Natural killer cell treated with Interleukin-12 subunit alpha and Interleukin-12 subunit beta and Interleukin-15 and Interleukin-18, amount 100 ng/mL, for 72 hours (primary cell): ENCODE measurements at places on chromosomes 7 and 10.

- peak; percentile 41 for DNase-seq
Observed at GRCh38 chr7:45594745-45595535, 20.8 kb downstream of the ADCY1 start.

- DNase-seq, result no peak
Observed at GRCh38 chr7:93145354-93145753, 2.8 kb downstream of the SAMD9L start.

DNA sequence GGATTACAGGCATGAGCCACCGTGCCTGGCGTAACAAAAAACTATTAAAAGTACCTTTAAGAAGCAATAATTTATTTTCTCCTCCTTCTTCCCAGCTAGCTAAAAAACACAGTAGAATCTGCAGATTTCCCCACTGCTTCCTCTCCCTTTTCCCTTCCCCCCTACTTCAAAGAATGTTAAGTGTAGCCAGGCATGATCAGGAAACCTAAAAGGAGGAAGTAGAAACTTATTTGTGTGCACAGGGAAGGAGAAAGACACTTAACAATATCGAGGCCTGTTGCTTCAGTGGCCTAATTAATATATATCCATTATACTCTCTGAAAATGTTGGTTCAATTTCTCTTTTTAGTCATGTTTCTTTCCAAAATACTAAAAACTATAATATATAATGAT lies 127.7 kb downstream of the NRBF2 start:
- no peak for DNase-seq

GRCh38 chr7:50358041-50358705 lies 53.7 kb downstream of the IKZF1 start:
- DNase-seq, result no peak

DNA sequence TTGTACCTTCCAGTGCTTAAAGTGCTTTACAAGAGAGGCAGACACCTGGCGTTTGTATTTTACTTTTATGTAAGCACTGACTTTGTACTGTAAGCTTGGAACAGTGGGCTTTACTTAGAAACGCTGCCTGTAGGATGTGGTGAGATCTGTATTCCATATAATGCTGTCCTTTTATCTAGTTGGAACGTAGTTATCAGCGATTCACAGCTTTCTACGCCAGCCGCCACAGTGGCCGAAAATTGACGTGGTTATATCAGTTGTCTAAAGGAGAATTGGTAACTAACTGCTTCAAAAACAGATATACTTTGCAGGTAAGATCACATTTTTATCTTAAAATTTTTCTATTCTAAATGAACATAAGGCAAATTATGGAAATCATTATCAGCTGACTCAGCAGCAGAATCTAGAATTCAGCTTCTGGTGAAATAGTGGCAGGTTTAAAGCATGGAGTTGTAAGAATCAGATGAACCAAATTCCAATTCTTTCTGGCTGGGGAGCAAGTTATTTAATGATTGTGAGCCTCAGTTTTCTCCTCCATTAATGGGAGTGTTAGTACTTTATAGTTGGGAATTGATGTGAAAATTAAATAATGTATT lies 91.5 kb downstream of the CUL1 start:
- DNase-seq, result no peak

GRCh38 chr10:5840314-5841307 lies 27.4 kb upstream of the GDI2 start:
- no peak for DNase-seq

DNA sequence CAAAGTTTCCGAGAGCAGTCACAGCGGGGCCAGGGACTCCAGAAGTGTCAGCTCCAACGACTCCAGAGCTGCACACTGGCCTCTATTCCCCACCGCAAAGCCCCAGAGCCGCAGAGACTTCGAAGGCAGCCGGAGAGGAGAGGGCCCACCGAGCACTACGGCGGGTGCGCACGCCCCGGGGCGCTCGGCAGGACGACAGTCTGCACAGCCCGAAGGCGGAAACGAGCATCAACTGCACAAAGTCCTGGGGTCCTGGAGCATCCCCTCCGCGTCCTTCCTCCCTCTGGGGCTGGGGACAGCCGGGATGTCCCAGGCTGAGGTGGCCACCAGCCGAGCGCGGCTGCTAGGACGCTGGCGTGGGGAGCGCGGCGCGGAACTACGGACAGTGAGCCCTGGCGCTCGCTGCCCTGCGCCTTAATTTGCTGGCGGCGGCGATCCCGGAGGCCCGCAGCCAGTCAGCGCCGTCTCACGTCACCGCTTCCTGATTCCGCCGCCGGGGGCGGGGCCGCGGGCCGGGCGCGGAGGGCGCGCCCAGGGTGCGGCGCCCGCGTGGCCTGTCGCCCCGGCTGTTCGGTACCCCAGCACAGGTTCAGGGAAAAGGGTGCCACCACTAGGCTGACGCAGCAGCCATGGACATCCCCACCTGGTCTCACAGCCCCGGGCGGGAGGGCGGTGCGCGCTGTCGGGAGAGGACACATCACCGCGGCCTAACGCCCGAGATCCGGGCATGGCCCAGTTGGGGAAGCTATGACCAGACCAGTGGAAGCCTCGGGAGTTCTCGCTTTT lies at the start of gene TBX20:
TBX20 (minus strand) TSS at position 391 of the 786 bp plus-strand sequence. CDS start 480 bp downstream, outside the sequence.
- no peak for DNase-seq

DNA sequence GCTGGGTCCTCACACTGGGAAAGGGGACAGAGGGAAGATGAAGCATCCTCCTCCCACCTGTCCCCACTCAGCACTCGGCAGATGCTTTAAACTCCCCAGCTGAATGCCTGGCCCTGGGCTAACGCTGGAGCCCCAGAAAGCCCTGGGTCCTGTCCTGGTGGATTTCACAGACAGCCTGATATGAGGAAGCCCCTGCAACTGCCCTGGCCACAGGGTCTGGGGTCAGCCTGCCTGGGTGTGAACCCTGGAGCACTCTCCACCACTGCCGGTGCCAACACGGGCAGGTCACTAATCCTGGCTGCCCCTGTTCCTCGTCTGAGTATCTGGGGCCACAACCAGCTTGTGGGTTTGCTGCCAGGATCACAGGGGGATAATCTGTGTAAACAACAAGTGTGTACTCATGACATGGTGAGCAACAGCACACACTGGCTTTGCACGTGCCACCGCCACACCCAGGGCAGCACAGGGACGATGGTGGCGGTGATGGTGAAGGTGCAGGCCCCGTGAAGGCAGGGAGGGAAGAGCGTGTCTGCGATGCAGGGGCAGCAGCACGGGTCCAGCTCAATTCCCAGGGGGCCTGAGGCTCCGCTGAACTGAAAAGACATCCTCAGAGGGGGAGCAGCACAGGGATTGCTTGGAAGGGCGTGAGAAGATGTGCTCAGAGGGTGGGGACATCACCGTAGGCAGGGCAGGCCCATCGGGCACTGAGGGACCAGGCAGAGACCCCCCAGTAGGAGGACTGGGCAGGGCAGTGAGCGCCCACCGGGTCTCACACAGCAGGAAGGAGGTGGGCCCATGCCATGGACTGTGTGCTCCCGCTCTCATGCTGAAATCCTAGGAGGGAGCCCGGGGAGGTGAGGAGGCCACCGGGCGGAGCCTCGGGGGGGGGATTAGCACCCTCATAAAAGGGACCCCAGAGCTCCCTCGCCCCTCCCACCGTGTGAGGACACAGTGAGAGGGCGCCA lies 238.7 kb downstream of the MAD1L1 start:
- DNase-seq, result no peak

DNA sequence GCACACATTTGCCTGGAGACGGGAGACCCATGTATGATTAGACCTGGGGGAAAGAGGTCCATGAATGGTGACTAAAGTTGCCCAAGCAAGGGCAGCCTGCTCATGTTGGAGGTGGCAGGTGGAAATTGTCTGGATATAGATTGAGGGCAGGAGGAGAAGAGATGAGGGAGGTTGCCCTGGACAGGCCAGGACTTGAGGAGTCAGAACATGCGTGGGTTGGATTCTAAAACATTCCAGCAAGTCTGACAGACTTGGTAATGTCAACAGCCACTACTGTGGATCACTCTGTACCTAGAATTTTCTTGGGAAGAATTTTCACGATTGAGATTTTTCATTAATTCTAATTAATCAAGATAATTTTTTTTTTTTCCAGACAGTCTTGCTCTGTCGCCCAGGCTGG lies 19.1 kb upstream of the SVOPL start:
- no peak for DNase-seq

DNA sequence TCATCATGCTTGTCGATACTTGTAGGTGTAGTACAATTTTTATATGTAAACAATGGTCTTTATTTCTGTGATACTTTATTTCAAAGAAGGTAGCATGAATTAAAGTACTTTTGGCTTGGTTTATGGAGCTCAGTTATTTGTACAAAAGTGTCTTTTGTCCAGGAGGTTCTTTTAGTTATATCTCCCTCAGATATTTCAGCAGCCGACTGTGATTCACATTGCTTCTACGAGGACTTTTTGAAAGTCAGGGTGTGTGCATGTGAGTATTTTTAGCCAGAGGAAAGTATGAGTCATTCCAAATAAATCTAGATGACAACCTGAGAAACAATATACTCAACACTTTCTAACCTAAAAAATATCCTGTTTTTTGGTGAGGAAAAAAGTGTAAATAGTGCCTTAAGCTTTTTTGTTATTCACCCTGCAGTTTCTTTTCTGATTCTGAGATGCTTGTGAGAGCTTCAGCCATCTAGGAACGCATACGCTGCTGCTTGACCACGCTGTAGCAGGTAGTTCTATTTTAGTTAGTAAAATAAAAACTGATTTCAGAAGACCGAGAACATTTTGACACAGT lies 595 bp upstream of the SUN1 start:
- no peak for DNase-seq

DNA sequence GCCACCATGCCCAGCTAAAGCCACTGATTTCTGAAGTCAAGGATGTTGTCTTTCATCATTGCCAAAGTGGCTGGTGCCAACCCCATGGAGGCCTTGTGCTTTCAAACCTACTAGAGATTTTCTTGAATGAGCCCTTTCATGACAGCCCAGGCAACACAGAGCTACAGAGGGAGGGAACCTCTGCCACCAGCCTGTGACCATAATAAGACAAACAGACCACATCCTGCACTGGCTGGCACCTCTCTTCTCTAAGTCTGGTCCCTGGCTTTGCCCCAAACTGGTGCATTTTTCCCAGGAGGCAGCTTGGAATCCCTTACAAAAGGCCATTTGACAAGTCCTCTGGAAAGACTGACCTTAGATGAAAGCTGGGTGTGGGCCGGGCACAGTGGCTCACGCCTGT lies 348.8 kb downstream of the GALNT17 start:
- no peak for DNase-seq

DNA sequence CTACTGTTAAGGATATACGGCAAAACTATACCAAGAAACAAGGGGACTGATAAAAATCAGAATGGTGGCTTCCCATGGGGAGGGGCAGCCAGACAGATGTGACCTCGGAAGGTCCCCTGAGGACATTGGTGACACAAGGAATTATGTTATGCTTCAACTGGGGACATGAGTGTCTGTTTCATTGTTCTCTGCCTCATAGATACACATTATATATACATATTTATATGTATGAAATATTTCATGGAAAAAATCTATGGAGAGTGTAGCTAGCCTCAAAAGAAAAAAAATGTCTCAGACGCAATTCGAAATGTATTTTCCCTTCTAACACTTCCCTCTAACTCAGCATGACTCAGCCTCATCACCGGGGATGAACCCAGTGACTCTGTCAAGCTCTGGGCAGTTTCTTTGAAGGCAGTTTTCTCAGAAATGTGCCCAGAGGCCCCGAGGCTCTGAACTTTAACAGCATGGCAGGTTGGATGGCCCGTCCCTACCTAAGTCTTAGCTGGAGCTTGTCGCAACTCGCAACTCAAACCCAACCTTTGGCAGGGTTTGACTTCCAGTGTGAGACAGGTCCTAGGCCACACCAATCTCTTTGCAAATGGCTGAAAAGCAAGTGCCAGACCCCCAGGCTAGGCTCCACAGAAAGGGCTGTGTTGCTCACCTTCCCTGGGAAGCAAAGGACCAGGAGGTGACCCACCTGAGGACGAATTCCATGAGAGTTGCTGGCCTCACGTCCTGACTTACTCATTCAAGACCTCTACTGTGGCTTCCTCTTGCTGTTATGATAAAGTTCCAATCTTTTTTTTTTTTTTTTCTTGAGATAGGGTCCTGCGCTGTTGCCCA lies 86.9 kb downstream of the CARD11 start:
- DNase-seq, result peak; percentile 86

DNA sequence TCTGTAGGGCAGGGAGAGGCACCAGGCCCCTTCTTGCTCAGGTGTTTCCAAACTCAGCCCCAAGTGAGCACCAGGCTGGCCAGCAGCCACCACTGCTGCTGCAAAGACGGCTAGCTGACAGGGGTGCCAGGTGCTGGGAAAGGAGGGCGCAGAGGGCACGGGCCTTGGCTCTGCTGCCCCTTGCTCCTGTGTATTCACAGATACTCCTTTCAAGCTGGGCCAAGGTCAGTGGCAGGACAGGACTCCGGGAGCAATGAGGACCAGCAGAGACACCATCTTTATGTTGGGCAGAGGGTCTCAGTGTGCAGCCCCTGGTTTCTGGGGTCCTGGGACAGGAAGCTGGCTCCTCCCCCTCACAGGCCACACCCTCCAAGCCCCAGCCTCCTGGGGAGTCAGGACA lies 110.1 kb downstream of the SMURF1 start:
- no peak for DNase-seq

DNA sequence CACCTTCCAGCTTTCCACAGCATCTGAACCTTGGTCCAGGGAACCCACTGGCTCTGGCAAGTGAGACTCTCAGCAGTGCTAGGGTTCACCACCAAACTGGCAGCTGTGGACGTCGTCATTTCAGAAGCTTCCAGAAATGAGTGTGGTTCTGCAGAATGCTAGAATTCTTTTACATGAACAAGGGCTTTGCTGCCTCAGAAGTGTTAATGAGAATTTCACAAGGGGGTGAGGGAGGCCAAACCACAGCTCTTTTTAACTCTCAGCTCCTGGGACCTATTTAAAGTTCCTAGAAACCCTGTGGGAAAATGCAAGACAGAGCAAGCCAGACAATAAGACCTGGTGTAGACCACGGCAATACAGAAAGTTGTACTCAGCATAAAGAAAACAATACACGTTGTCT lies 129.3 kb upstream of the BET1 start:
- DNase-seq, result no peak

DNA sequence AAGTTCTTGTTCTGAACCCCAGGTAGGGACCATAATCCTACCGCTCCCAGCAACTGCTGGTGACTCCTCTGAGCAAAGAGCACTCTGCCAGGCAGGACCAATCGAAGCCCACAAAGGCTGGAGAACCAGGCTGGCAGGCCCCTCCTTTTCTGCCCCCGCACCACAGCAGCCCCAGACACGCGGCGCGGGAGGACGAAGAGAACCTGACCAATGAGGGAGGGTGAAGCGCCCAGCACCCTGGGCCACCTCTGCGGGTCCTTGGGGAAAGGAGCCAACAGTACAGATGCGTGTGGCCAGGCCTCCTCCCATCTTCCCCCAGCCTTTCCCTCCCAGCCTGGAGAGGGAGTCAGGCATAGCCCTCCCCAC lies 25.9 kb downstream of the CTBP2 start:
- no peak for DNase-seq

DNA sequence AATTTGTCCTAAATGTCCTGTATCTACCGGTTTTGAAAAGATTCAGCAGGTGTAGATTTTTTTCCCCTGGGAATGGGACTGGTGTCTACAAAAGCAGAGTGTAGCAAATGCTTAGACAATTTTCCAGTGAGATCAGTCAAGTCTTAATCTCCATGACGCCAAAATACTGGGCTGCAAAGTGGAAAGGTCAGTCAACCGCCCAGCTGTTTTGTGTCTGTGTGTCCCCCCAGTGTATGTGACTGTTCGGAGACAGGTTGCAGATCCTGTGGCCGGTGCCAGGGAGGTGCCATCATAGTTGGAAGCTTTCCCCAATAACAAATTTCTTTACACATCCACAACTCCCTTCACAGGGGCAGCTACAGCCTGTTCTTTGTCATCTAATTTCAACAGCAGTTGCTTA lies 263.8 kb downstream of the ARHGAP12 start:
- DNase-seq, result no peak
